Iris pigment epithelial cell (primary cell): ENCODE measurements at places on chromosomes 13 and 19.

GRCh38 chr13:112331675-112332074 lies 44.5 kb upstream of the SPACA7 start:
- DNase-seq, result no peak

DNA sequence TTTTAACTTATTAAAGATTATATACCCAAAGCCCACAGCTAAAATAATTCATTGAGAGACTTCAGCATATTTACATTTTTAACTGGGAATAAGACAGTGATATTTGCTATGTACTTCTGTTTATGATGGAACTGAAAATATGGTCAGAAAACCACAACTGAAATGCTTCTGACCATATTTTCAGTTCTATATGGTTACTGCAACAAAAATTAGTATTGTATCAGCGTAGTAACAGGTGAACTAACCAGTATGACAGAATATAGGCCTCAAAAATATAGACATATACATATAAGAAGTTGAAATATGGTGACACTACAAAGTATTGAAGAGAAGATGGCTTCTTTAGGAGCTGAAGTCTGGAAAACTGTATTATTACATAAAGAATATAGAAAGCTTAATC lies 857.4 kb downstream of the OLFM4 start:
- no peak for DNase-seq

GRCh38 chr19:2532252-2533071 lies 56.5 kb downstream of the GADD45B start:
- peak; percentile 99 for DNase-seq

DNA sequence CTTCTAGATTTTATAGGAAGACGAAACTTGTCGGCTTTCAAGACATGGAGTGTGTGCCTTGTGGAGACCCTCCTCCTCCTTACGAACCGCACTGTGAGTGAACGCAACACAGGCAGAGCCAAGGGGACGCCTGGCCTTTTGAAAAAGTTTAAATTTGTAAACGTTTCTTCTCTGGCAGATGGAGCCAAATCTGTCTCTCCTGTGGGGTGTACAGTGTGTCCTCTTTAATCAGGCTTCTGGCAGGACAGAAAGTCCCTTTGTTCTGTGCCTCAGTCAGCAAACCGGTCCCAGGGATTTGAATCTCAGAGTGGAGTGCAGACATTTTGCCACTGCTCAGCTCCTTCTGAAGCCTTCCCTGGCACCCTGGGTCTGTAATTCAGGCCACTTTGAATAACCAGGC lies 56.5 kb downstream of the TNFRSF19 start:
- DNase-seq, result no peak

- no peak for DNase-seq
Measured at GRCh38 chr19:6383188-6383587, 7.5 kb upstream of the PSPN start.

- DNase-seq, result no peak
Measured at GRCh38 chr13:44257796-44258195, 115.8 kb upstream of the SERP2 start.

DNA sequence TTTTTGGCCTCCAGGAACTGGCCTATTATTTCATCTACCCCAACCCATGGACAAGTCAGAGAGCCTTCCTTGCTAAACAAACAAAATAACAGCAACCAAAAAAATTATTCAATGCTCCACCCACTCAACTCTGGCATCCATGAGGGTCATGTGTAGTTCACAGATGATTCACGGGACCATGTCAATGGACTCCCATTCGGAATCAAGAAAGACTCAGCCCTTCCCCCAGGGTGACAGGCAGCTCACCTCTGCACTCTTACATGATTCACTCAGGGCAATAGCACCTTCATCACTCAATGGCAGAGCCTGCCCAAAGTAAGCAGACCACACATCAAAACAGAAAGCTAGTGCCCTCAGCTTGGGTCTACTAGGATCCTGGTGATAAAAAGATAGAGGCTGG lies 14.3 kb upstream of the SCEL start:
- peak; percentile 73 for DNase-seq

DNA sequence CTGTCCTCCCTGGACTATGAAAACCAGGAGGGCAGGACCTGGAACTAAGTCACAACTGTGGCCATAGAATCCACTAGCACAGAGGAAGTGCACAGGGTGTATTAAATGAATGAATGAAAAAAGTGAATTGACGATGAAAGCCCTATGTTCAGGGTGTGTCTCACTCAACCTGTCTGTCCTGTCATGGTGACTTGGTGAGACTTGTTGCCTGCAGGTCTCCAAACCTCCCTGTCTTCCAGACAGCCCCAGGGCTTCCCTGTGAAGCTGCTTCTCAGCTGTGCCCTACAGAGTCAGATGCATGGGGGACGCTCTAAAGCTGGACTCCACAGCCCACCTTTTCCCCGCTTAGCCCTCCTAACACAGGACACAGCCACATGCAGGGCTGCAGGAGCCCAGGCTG lies 4.8 kb upstream of the IGFL1 start:
- DNase-seq, result no peak
